ENCODE measurements at places on chromosomes 3 and 15. TPM values are rescaled to one million over a fixed set of nuclear protein-coding genes. Genes with fewer than 3 reads are reported as not detected.

SLC2A2 gene
- total RNA-seq = not detected

GOLGA6L7 gene
- total RNA-seq = not detected

TM6SF1 gene
- 4.5 TPM for total RNA-seq

TTC23 gene
- total RNA-seq = 5.0 TPM

PGBD4 gene
- 3.9 TPM for total RNA-seq

ISLR gene
- not detected for total RNA-seq

ALPK3 gene
- 0.10 TPM for total RNA-seq
